ENCODE measurements at places on chromosomes 2 and 18.

DNA sequence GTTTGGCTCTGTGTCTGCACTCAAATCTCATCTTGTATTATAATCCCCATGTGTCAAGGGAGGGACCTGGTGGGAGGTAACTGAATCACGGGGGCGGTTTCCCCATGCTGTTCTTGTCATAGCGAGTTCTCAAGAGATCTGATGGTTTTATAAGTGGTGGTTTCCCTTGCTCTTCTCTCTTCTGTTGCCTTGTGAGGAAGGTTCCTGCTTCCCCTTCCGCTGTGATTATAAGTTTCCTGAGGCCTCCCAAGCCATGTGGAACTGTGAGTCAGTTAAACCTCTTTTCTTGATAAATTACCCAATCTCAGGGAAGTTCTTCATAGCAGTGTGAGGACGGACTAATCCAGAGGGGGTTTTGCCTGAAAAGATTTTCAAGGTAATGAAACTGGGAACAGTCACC is 245.4 kb downstream of the GALR1 start:
- DNase-seq = no peak

DNA sequence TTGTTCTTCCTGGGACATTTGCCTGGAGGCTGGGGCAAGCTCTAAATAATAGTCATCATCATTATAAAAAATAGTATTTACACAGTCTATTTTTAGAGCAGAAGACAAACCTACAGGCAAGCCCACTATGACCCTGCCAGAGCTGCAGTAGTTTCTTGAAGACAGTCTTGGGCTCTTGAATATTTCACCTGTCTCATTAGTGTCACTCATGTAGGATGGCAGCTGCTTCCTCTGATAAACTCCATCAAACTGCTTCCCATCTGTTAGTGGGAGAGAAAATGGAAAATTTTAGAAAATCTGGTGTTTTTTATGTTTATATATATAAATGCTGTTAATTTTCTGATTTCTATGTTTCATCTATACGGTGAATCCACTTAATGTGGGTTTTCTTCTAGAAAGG is 8.5 kb upstream of the CYRIA start:
- DNase-seq = no peak

GRCh38 chr2:134818321-134818720 is 20.1 kb upstream of the ACMSD start:
- no peak for DNase-seq

DNA sequence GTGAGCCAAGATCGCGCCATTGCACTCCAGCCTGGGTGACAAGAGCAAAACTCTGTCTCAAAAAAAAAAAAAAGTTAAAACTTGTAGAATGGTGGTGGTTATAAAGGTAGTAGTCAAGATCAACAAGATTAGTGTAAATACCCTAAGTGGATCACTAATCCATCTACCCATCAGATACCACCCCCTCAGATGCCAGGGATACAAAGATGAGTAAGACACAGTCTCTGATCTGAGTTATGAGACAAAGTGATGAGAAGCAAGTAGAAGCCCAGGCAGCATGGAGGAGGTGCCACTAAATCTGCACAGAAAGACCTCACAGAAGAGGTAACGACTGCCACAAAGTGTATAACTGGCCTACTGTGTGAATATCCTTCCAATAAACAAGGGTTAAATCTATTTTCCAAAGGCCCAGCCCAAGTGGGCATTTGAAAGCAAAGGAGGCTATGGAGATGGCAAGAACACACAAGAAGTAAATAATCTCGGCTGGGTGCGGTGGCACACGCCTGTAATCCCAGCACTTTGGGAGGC is 20.2 kb downstream of the NFE2L2 start:
- DNase-seq = no peak

DNA sequence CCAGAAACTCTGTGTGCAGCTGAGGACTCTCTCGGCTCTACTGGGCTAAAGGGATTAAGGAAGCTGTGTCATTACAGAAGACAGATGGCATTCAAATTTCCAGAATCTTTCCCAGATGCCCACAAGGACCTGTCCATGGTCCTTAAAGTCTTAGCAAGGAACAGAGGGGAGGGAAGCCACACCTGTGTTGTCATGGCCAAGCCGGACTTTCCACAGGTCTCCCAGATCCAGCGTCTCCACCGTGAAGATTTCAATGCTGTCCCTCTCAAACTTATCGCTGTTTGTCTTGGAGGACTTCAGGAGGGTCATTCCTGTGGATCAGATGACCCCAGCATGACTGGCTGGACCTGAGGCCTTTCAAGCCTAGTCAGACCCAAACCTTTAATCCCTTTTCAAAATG is 114.5 kb downstream of the LOXHD1 start:
- no peak for DNase-seq

DNA sequence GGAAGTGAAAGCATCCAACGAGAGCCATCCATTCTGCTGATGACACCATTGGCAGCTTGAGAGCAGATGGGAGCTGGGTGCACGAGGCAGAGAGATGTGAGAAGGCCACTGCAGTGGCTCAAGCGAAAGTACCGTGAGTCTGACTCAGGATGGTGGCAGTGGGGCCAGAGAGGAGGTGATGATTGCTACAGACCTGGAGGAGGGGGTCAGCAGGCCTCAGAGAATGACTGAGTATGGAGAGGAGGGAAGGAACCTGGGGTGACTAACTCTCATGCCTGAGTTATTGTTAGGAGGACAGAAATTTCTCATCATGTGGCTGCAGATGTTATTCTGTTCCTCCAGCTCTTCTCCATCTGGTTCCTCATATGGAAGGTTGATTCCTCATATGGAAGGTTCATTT is 8.8 kb upstream of the ZBTB7C start:
- DNase-seq = no peak

DNA sequence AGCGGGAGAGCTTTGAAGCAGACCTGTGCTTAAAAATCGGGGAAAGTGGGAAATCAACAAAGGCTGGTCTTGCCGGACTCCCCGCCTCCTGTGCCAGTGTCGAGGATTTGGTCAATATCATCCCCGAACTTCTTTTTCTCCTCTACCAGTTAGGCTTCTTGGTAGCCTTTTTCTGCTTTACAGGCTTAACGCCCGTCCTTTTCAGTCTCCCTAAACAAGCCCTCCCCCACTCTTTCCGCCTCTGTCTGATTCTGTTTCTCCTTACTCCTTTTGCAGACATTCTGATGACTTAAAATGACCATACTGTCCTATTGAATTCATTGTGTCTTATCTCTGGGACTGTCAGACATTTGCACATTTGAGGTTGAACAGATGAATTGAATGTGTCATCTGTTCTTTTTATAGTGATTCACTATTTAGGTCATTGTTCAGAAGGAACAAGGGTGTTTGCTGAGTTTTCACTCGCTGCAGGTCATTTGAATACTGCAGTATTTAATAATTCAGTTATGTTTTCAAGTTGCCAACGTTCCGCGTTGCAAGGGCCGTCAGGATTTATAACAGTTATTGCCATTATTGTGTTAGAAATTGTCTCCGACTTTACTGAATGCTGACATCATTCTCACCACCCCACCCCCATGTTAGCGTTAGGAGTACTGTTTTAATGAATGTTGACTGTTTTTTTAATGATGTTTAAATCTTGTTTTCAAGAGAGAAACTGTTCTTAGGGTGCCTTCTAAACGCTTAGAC is 1.1 kb downstream of the ITGAV start:
- DNase-seq = no peak

DNA sequence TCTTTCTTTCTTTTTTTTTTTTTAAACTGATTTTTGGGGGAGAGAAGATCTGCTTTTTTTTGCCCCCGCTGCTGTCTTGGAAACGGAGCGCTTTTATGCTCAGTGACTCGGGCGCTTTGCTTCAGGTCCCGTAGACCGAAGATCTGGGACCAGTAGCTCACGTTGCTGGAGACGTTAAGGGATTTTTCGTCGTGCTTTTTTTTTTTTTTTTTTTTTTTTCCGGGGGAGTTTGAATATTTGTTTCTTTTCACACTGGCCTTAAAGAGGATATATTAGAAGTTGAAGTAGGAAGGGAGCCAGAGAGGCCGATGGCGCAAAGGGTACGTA is 587 bp downstream of the MEIS1 start:
- no peak for DNase-seq

Data from NCI-H1092 (cell line).